ENCODE measurements at places on chromosomes 3 and 15.

GRCh38 chr3:13836658-13837587 lies 42.9 kb downstream of the WNT7A start:
- no peak for DNase-seq

- no peak for DNase-seq
These were observed 223.3 kb downstream of the UACA start for GRCh38 chr15:70539912-70540530.

- DNase-seq = peak; percentile 67
These were observed 72.2 kb downstream of the SMAD6 start for GRCh38 chr15:66774001-66774814.

GRCh38 chr3:58664611-58665010 lies 2.0 kb downstream of the FAM3D start:
- no peak for DNase-seq

GRCh38 chr3:183924956-183925355 lies 40.3 kb upstream of the PARL start:
- no peak for DNase-seq

GRCh38 chr3:98952404-98952803 lies 50.9 kb upstream of the DCBLD2 start:
- DNase-seq = no peak

GRCh38 chr3:100333970-100334487 lies 528 bp upstream of the NIT2 start:
- no peak for DNase-seq

DNA sequence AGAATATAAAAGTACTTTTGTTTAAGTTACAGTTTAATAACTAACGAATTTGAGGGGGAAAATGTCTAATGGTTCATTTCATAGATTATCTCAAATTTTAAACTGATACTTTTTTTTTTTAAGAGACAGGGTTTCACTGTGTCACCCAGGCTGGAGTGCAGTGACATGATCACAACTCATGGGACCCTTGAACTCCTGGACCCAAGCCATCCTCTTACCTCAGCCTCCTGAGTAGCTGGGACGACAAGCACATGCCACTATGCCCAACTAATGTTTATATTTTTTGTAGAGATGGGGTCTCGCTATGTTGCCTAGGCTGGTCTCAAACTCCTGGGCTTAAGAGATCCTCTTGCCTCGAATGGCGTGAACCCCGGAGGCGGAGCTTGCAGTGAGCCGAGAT lies 16.5 kb downstream of the LRRC58 start:
- no peak for DNase-seq

- peak; percentile 77 for DNase-seq
These were observed at the start of gene C3orf62 for GRCh38 chr3:49276475-49277382. C3orf62 (minus strand) TSS chr3:49277232; CDS start chr3:49276872, 360 bp downstream.

GRCh38 chr15:100671858-100672543 lies 69.6 kb downstream of the ASB7 start:
- DNase-seq = peak; percentile 16

- no peak for DNase-seq
These were observed 97.4 kb downstream of the KCNAB1 start for GRCh38 chr3:156217674-156218352.

DNA sequence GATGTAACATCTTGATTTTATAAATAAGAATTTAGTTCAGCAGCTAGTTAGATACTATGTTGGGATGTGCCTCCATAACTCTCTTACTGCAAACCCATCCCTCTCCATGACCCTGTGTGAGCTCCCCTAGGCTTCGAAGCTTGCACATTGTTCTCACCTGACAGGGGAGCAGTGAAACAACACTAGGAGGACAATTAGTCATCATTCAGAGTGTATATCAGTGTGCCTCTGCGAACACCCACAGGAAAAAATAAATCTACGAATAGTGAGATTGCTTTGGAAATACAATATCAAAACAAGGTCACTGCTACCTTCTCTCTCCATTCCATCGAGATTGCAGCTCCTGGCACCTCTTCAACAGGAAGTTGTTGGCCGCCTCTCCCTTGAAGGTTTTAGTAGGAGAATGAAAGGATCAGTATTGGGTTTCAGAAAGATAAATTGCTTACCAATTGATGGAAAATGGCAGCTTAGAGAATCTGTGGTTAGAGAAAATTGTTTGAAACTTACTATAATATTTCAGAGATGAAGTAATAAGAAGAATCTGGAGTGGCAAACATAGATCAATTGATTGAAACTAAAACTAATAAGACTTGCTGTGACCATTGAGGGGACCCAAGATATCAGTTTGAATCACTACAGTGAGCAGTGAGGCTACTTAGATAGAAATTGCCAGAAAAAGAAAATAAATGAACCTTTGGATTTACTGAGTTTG lies 103.2 kb downstream of the CHL1 start:
- no peak for DNase-seq

- DNase-seq = no peak
These were observed 39.7 kb downstream of the ETV5 start for GRCh38 chr3:186069199-186069598.

GRCh38 chr3:117263270-117263669 lies 553.7 kb downstream of the TUSC7 start:
- DNase-seq = no peak

DNA sequence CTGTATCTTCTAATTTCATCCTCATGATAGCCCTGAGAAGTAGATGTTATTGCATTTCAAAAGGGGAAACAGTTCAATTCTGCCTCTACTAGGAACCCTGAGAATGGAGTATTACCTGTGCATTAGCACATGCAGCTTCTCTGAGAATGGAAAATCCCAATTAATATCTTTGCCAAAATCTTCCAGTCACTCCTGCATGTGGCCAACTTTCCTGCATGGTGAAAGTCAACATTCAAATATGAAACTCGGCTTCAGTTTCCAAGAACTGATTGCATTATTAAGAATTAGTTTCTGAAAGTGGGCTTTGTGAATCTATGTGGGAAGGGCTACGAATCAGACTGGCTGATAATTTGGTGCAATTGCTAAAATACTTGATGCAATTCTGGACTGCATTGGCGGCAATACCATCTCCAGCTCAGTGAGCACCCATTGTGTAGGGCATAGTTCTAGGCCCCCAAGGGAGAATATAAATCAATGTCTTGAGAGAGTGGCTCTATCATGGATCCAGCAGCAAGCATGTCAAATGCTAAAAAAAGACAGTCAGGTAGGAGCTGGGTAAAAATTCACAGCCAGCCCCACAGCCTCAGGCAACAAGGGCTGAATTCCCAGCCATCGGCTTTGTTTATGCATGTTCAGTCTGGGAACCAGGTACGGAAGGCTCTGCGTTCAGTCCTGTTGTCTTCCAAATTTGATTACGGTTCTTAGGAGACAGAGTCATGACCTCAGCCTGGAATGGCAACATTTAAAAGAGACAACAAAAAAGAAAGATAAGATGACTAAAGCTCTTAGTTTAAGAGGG lies 18.8 kb upstream of the BCL6 start:
- DNase-seq = peak; percentile 78

GRCh38 chr3:41417574-41417973 lies 218.3 kb downstream of the CTNNB1 start:
- no peak for DNase-seq

GRCh38 chr3:152190636-152191183 lies 78.0 kb upstream of the MBNL1 start:
- no peak for DNase-seq

DNA sequence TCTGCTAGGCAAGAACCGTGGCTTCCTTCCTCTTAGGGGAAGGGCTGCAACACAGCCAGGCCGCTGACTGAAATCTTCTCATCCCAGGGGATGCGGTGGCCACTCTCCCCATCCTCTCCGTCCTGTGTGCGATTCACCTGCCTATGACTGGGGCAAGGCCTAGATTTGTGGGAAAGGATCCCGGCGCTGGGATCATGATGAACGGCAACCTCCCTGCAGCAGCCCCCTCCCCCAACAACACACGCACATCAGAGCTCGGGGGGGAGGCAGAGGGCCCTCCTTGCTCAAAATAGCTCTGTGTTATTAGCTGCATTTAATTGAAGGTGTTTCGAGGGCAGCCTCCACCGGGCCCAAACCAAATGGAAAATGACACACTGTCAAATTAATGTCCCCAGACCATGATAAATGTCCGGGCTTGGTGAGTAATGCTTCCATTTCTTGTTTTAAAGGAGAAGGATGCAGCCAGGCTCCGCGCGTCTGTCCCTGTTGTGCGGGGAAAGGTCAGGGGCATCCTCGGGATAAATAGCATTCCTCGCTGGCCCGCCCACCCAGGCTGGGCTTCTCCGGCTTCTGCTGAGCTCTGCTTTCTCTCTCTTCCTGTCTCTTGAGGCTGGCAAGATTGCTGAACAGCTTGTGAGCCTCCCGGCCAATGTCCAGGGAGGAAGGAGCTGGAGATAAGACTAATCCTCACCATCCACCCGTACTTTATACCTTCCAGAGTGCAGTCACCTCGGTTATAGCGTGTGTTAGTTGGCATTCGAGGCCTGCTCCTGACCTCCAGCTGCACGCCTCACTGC lies 56.4 kb upstream of the TLE3 start:
- peak; percentile 55 for DNase-seq

- DNase-seq = no peak
These were observed 149.6 kb upstream of the TLE3 start for GRCh38 chr15:70247281-70247680.

DNA sequence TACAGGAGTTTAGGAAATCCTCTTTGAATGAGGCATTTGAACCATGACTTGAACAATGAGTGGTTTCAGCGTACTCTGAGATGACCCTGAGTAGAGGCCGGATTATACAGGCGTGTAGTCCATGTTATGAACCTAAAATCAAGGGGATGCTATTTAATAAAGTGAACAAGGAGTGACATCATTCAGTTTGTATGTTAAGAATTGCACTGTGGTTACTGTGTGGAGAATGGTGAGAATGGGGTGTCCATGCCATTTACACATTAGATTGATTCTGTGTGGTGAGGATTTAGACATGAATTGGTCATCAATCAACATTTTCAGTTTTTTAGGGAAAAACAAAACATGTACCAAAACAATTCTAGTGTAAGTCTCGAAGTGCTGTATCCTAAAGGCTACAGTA lies 65.8 kb downstream of the TPRG1 start:
- no peak for DNase-seq

GRCh38 chr3:169303660-169304059 lies 359.9 kb downstream of the MECOM start:
- no peak for DNase-seq

DNA sequence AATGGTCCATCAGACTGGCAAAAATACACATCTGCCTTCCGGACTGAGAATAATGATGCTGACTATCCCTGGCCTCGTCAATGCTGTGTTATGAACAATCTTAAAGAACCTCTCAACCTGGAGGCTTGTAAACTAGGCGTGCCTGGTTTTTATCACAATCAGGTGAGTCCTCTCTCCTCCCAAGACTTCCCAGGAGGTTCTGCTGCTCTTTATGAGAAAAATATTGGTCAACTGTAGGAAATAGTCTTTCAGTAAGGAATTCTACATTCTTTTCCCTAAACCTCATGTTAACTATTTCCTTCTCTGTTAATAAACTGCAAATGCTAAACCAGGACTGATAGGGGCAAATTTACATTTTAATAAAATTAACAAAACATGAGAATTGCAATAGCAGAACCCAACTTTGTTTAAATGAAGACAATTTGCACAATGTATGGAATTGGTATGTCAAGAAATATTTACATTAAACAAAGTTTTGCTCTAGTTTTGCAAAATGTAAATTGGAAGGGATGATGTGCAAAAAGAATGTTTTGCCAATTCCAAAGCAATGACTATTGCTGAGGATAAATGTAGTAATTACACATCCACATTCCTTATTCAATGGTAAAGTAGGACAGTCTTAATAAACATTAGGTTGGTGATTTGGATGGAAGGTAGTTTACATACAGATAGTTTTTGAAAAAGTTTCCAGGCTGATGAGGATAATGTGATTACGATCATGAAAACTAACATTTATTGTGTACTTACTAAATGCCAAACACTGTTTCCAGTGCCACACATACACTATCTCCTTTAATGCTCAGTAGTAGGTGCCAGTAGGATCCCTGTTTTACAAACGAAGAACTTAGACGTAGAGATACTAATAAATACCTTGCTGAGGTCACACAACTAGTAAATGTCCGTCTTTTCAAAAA lies 21.1 kb downstream of the UPK1B start:
- DNase-seq = no peak

- no peak for DNase-seq
These were observed 60.9 kb upstream of the TSC22D2 start for GRCh38 chr3:150346981-150347863.

DNA sequence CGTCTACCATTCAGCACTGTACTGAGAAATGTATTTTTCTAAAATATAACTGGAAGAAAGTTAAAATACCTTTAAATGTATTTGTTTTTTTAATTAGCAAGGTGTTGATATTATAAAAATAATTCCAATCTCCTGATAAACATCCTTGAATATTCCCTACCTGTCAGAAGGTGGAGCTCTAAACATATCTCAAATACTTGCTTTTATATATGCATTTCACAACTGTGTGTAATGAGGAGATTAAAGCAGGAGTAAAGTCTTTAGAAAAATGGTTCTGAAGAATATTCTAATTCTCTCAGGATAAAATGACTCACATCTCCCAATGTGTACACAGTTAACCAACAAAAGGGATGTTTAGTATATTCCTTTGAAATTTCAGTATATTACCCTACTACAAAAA lies 422.7 kb downstream of the PLCL2 start:
- DNase-seq = no peak

DNA sequence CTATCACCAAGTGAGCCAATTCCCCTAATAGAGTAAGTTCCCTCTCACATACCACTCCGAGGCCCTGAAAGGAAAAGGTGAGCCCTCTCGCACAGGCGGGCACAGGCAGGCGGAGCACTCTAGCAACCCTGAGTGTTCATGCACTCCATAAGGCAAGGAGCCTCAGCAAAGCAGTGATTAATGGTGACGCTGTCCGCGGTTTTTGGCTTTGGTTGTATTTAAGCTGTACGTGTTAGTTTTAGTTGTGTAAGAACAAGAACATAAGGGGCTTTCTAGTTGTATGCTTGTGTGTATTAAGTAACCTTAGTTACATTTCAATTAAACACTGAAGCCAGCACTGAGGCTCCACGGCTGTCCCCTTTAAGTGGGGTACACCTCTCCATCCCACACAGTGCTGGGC lies 33.1 kb downstream of the KLHL25 start:
- DNase-seq = no peak

DNA sequence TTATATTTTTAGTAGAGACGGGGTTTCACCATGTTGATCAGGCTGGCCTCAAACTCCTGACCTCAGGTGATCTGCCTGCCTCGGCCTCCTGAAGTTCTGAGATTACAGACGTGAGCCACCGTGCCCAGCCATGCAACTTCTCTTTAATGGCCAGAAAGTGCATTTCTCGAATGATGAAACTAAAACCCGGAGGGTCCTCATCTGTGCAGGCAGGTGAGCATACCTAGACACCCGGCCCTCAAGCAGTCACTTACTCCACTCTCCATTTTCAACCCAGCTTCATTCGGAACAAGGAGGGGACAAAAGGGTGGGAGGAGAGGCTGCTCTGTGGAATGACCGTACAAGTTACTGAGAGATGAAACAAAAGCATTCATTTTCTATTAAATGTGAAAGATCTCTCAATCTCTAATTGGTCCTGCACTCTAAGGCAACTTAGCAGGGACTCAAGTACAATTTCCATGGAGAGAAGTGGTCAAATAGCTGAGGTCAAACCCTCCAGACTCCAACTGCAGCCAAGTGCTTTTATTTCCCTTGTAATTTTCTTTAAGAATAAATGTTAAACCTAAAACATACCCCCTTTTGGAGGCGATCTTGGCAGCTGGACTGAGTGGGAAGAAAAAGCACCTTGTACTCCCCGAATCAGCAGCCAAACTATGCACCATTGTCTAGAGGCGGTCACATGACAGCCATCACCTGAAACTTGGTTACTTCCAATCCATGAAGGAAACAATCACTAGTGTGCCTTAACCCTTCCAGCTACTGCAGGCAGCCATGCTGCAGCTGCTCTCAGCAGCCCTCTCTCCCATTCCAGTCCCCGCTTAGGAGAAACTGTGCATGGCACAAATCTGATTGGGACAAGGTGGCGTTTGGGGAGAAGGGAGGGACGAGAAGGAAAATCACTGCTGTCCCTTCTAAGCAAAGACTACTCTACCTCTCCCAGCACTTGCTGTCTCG lies 62.2 kb downstream of the VGLL4 start:
- no peak for DNase-seq
